ENCODE measurements at places on chromosomes 1 and 21. TPM values are rescaled to one million over a fixed set of nuclear protein-coding genes. Genes with fewer than 3 reads are reported as not detected.

DNA sequence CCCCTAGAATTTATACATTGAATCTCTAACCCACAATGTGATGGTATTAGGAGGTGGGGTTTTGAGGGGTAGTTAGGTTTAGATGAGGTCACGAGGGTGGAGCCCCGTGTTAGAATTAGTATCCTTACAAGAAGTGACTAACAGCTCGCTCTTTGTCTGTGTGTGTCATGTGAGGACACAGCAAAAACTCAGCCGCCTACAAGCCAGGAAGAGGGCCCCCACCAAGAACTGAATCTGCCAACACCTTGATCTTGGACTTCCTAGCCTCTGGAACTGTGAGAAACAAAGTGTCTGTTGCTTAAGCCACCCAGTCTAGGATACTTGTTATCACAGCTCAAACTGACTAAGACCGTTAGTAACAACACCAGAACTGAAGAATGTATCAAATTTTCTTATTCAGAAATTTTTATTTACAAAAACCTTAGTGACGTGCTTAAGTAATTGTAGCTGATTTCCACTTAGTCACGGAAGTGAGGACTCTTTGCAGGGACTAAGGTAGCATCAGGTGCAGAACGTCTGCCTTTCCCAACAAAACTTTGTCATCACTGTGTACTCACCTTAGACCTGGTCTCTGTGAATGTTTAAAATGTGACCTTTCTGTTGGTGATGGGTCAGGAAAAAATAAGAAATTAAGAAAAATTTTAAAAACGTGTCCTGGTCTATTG lies 24.5 kb upstream of the LRRC8C start:
- no peaks in the 10 kb centered on the region for H3K27me3 ChIP-seq
- H3K4me1 ChIP-seq: no peaks in the 10 kb centered on the region
- H3K4me3 ChIP-seq: no peak overlapping the region
- H3K36me3 ChIP-seq: no peaks in the 10 kb centered on the region
- no peak for DNase-seq
- H3K27ac ChIP-seq: peak overlapping the region; percentile 43

- H3K27me3 ChIP-seq: no peaks in the 10 kb centered on the region
- no peaks in the 10 kb centered on the region for H3K36me3 ChIP-seq
- H3K4me1 ChIP-seq: peaks cover 25% of the 10 kb centered on the region
- H3K4me3 ChIP-seq: no peak overlapping the region
- H3K27ac ChIP-seq: no peak overlapping the region
These were observed 220.6 kb downstream of the SLC45A1 start for GRCh38 chr1:8538502-8538901.

GRCh38 chr1:183931646-183932271 lies 105.8 kb downstream of the COLGALT2 start:
- peaks cover 5% of the 10 kb centered on the region for H3K4me1 ChIP-seq
- no peaks in the 10 kb centered on the region for H3K36me3 ChIP-seq
- H3K27ac ChIP-seq: peak overlapping the region; percentile 46
- peak overlapping the region; percentile 24 for H3K4me3 ChIP-seq

DNA sequence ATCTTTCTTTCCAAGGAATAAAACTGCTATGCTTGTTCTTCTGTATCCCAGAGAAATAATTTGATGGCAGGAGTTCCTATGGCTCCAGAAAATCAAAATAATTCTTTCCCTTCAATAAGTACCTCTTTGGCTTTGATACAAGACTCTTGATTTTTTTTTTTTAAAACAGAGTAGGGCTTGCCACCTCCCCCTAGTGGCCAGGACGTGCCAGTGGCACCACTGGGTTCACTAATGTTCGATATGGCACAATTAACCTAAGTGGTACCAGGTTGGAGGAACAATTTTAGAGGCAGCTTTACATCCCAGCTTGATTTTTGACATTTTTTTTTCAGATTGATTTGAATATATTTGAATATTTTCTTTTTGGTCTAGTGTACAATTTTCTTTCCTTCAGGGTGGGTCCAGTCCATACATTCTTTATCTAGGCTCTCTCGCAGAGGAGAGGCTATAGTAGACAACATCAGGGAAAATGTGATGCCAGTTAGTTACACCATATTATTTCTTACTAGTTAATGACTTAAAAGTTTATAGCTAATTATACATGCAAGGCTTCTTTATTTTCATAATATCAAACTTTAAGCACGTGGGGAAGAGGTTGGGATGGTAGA lies 330.9 kb downstream of the S1PR1 start:
- no peak overlapping the region for H3K27ac ChIP-seq
- H3K4me3 ChIP-seq: no peak overlapping the region
- DNase-seq: no peak
- H3K27me3 ChIP-seq: no peaks in the 10 kb centered on the region

DNA sequence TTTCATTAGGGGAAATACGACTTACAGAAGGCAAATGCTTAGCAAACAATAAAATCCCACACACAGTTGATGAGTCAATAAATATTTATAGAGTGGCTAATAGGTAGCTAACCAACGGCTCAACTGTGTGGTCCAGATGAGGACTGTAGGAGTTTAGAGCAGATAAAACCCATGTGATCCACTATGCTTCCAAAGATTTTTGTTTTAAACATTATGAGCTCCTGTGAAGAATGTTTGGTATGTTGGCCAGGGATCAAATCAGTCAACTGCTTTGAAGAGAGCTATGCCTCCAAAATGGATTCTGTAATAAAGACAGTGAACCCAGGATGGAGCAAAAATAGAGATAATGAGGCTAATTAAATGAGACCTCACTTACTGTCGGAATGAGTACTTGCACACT lies 72.3 kb upstream of the COL11A1 start:
- no peak overlapping the region for H3K4me3 ChIP-seq
- no peaks in the 10 kb centered on the region for H3K4me1 ChIP-seq
- no peaks in the 10 kb centered on the region for H3K27me3 ChIP-seq
- H3K27ac ChIP-seq: no peak overlapping the region
- no peaks in the 10 kb centered on the region for H3K36me3 ChIP-seq

GRCh38 chr1:30847358-30847972 lies 61.1 kb downstream of the SDC3 start:
- no peak overlapping the region for H3K4me3 ChIP-seq
- DNase-seq: no peak
- no peaks in the 10 kb centered on the region for H3K36me3 ChIP-seq
- H3K4me1 ChIP-seq: no peaks in the 10 kb centered on the region
- no peaks in the 10 kb centered on the region for H3K27me3 ChIP-seq

- no peaks in the 10 kb centered on the region for H3K27me3 ChIP-seq
- no peak overlapping the region for H3K27ac ChIP-seq
- peak; percentile 72 for DNase-seq
- no peaks in the 10 kb centered on the region for H3K4me1 ChIP-seq
- H3K36me3 ChIP-seq: no peaks in the 10 kb centered on the region
- no peak overlapping the region for H3K4me3 ChIP-seq
These were observed 90.5 kb upstream of the TLR5 start for GRCh38 chr1:223233410-223234169.

GRCh38 chr1:151590961-151591360 lies 20.9 kb upstream of the SNX27 start:
- DNase-seq: no peak
- H3K4me3 ChIP-seq: no peak overlapping the region

- H3K4me3 ChIP-seq: no peak overlapping the region
- peaks cover 11% of the 10 kb centered on the region for H3K4me1 ChIP-seq
- DNase-seq: no peak
- H3K27ac ChIP-seq: no peak overlapping the region
- H3K36me3 ChIP-seq: no peaks in the 10 kb centered on the region
These were observed 7.6 kb upstream of the GADD45A start for GRCh38 chr1:67677408-67677807.

- no peaks in the 10 kb centered on the region for H3K36me3 ChIP-seq
- peaks cover 40% of the 10 kb centered on the region for H3K4me1 ChIP-seq
- H3K27ac ChIP-seq: no peak overlapping the region
- no peak for DNase-seq
These were observed 6.4 kb downstream of the TCHH start for GRCh38 chr1:152108882-152109222.

DNA sequence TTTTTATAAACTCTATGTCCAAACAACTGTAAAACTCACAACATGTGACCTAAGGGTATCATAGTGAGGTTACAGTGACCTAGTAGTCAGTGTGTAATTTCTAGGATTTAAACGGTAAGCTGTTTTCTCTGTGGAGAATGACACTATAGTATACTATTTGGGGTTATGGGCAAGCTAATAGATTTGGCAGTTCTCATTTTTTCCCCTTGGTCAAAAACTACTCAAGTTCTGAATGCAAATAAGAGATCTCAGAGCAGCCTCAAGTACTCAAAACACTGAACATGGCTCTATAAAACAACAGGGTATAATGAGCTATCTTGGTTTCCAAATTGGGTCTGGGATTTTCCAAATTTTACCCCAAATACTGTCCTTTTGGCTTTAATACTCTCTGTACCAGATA lies 88.5 kb upstream of the HMCN1 start:
- H3K27ac ChIP-seq: peak overlapping the region; percentile 48
- H3K27me3 ChIP-seq: no peaks in the 10 kb centered on the region
- H3K4me1 ChIP-seq: peaks cover 34% of the 10 kb centered on the region
- H3K36me3 ChIP-seq: no peaks in the 10 kb centered on the region

DNA sequence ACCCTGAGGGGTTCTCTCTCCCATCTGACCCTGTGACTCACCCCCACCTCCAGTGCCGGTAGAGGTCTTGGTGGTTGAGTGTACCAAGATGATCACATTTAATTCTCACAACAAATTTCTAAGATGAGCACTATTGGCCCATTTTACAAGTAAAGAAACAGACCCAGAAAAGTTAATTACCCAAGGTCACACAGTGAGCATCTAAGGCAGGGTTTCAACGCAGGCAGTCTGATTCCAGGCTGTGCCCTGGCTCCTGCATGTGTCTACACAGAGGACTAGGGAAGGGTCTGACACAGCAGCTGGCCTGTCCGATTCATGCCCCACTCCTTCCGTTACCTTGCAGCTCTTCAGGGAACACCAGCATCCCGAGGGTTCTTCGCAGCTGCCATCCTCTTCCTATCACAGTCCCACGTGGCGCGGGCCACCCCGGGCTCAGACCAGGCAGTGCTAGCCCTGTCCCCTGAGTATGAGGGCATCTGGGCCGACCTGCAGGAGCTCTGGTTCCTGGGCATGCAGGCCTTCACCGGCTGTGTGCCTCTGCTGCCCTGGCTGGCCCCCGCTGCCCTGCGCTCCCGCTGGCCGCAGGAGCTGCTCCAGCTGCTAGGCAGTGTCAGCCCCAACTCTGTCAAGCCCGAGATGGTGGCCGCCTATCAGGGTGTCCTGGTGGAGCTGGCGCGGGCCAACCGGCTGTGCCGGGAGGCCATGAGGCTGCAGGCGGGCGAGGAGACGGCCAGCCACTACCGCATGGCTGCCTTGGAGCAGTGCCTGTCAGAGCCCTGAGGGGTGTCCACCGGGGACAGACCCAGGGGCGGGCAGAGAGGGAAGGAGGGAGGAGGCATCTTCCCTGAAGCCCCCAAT lies 7.5 kb downstream of the NCDN start:
- no peak for DNase-seq
- H3K4me3 ChIP-seq: no peak overlapping the region

GRCh38 chr1:185601189-185601588 lies 133.0 kb upstream of the HMCN1 start:
- H3K36me3 ChIP-seq: no peaks in the 10 kb centered on the region
- no peak overlapping the region for H3K27ac ChIP-seq
- H3K4me3 ChIP-seq: no peak overlapping the region
- no peaks in the 10 kb centered on the region for H3K4me1 ChIP-seq

- no peak overlapping the region for H3K27ac ChIP-seq
- no peak overlapping the region for H3K4me3 ChIP-seq
- no peaks in the 10 kb centered on the region for H3K27me3 ChIP-seq
- H3K36me3 ChIP-seq: no peaks in the 10 kb centered on the region
These were observed 111.9 kb downstream of the ZBTB18 start for GRCh38 chr1:244162786-244163530.

GRCh38 chr1:46535063-46535462 lies 16.4 kb downstream of the KNCN start:
- H3K4me1 ChIP-seq: peaks cover 4% of the 10 kb centered on the region
- DNase-seq: no peak
- H3K4me3 ChIP-seq: no peak overlapping the region
- no peaks in the 10 kb centered on the region for H3K27me3 ChIP-seq
- H3K27ac ChIP-seq: no peak overlapping the region

DNA sequence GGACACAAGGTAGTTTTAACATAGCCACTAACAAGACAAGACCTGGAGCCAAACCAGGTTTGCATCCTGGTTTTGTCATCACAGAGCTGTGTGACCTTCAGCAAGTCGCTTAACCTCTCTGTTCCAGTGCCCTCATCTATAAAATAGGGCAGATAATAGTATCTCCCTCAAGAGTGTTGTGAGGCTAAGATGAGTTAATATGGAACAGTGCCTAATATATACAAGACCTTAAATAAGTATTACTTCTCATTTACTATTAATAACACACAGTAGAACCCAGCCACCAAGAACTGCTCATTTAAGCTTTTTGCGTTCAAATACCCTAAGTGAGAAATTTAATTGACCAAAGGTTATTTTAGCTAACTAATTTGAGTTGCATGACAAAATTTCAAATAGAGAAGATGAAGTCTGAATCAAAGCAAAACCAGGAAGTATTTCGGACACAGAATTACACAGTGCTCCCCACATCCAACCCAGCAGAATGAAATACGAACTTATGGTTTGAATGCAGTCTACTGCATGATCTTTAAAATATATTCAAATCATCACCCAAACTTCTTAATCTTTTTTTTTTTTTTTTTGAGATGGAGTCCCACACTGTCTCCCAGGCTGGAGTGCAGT lies 123.9 kb upstream of the KRTAP19-8 start:
- H3K4me1 ChIP-seq: no peaks in the 10 kb centered on the region
- H3K4me3 ChIP-seq: no peak overlapping the region

GRCh38 chr21:45592208-45592619 lies 50.0 kb upstream of the SLC19A1 start:
- H3K36me3 ChIP-seq: no peaks in the 10 kb centered on the region
- H3K27me3 ChIP-seq: no peaks in the 10 kb centered on the region
- no peak for DNase-seq

DNA sequence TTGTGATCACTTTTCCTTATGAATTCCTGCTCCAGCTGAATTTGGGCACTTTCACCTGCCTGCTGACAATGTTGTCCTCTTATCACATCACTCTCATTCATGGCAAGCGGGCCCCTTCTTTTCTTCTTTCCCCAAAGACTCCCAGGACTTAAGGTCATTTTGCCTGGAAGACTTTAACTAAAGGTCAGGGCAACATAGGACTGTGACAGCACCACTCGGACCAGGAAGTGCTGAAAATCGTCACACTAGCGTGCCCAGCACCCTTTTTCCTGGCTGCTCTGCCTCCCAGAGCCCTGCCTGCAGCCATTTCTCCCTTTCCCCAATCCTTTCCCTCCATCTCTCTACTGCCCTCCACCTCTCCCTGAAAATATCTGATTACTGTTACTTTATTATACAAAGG lies 35.4 kb downstream of the CD34 start:
- DNase-seq: peak; percentile 60
- H3K27me3 ChIP-seq: no peaks in the 10 kb centered on the region
- no peaks in the 10 kb centered on the region for H3K36me3 ChIP-seq
- no peak overlapping the region for H3K27ac ChIP-seq

- no peaks in the 10 kb centered on the region for H3K27me3 ChIP-seq
- peak overlapping the region; percentile 2 for H3K27ac ChIP-seq
- peaks cover 15% of the 10 kb centered on the region for H3K36me3 ChIP-seq
- H3K4me3 ChIP-seq: no peak overlapping the region
These were observed 46.8 kb downstream of the UBR4 start for GRCh38 chr1:19163261-19163660.

VWA5B1 gene
- total RNA-seq: not detected

EXO1 gene
- total RNA-seq: 10.6 TPM

AQP10 gene
- not detected for total RNA-seq

EDEM3 gene
- 24.1 TPM for total RNA-seq

CLSTN1 gene
- 96.5 TPM for total RNA-seq

RNF115 gene
- total RNA-seq: 16.2 TPM

KANK4 gene
- total RNA-seq: 1.2 TPM

F13B gene
- total RNA-seq: not detected

FMO3 gene
- total RNA-seq: 0.98 TPM

NHLH1 gene
- not detected for total RNA-seq

TAS1R1 gene
- not detected for total RNA-seq
